ENCODE measurements at places on chromosomes 11 and 22.

DNA sequence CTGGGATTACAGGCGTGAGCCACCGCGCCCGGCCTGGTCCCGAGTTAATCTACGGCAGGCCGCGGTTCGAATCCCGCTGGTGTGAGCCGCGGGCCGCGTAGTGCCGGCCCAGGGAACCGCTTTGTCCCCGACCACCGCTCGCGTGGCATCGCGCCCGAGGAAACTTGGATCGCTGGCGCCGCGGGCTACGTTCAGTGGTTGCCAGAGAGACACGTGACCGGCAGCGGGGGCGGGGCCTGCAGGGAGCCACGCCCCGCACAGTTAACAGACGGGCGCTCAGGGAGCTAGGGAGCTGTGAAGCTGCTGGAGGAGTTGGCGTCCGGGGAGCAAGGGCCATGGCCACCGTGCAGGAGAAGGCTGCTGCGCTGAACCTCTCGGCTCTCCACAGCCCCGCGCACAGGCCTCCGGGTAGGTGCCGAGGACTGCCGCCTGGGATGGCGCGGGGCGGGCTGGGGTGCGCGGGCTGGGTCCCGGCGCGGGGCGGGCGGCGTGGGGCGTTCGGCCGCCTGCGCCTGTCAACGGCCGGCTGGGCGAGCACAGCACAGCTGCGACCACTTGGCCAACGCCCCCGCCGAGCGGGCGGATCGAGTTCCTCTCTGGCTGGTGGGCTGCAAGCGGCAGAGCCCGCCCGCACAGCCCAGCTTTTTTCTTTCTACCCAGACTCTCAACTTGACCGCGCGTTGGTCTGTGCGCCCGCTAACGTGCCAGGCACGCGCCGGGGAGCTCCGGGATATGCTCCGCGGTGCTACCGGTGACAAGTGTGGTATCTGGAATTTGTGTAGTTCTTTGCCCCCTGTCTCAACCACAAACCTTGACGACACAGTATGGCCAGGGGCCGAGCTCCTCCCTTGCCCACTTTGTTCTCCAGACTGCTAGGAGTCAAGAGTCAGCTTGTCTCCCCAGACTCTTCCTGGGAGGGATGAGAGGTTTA lies at the start of gene DEPDC7:
Gene DEPDC7, plus strand, starts transcription at position 258 of the 931 bp plus-strand sequence. Its CDS starts 78 bp downstream, at position 336.
- peak; percentile 97 for DNase-seq

GRCh38 chr11:125071846-125072217 lies 8.7 kb downstream of the SLC37A2 start:
- no peak for DNase-seq

DNA sequence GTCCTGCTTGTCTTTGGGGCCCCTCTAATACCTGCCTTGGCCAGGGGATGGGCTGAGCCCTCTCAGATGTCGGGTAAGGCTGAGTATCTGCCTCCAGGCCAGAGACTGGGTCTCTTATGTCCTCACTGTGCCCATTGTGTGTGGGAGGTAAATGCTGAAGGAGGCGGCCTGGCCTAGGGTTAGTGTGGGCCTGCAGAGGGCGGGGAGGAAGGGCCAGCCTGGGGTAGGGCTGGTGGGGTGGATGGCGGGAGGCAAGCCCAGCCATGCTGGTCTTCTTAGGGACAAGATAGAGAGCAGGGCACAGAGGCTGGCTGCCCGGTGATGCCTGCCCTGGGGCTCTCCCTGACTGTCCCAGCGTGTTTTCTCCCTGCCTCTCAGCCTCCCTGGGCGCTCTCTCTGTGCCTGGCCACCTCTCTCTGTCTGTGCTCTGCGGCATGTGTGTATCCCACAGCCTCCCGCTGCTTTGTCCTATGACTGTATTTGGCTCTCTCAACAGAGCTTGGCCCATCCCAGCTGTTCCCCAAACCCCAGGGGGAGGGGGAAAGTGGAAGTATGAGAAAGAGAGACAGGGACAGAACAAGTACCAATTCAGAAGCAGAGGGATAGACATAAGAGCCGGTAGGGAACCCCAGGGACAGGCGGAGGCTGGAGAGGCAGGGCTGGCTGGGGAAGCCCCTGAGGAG lies 57.0 kb downstream of the PDE2A start:
- peak; percentile 18 for DNase-seq

- no peak for DNase-seq
These were observed 232.5 kb downstream of the RAB38 start for GRCh38 chr11:87942786-87943185.

GRCh38 chr11:10327254-10327653 lies 22.4 kb downstream of the ADM start:
- peak; percentile 47 for DNase-seq

- no peak for DNase-seq
These were observed 42.1 kb upstream of the SEZ6L start for GRCh38 chr22:26127126-26127525.

- peak; percentile 45 for DNase-seq
These were observed 104.5 kb downstream of the RELT start for GRCh38 chr11:73480677-73481076.

GRCh38 chr22:41096841-41097240 lies 4.4 kb downstream of the EP300 start:
- peak; percentile 34 for DNase-seq

DNA sequence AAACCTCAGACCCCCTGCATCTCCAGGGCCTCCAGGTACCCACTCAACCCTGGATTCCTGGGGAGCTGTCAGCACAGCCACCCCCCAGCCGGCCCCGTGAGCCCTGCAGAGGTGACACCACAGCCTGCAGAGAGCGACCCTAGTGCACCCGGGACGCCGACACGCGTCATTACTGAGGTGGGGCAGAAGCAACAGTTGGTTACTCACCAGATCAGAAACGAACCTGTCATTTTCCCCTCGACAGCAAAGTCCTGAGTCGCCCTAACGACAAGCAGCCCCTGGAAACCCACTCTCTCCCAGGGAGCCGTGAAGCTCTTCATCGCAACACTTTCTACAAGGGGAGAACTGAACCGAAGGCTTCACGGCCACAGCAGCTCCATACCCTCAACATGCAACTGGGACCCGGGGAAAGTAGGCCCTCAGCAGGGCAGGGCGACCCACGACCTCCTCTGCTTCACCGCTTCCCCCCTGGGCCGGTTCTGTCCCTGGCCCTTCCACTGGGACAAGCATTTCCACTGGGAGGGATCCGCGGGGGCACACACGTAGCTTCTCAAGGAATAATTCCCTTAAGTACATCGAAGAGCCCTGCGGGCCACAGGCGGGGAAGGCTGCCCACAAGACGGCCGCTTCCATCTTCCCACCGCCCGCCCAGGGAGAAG lies 1.6 kb downstream of the BRD1 start:
- peak; percentile 53 for DNase-seq

DNA sequence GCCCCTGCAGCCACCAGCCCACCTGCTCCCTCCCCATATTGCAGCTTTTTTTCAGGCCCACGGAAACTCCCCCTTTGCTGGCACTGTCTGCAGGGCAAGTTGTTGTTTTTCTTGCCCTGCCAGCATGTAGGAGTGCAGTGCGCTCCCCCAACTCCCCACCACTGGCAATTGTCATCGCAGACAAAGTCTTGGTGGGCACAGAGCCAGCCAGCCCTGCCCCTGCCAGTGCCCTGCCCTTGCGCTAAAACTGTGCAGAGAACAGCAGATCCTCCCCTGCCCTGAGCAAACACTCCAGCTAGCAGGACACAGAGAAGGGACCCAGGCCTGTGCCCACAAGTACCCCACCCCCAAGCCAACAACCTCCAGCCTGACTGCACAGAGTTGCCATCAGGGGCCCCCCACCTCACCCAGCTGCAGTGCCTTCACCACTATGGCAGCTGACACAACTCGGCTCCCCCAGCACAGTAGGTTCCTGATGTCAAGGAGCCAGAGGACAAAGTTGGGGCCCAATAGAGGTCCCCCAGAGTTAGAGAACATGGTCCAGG lies 158.1 kb upstream of the ARHGAP42 start:
- no peak for DNase-seq

- DNase-seq = no peak
These were observed 495.6 kb upstream of the B3GAT1 start for GRCh38 chr11:134907636-134908035.

DNA sequence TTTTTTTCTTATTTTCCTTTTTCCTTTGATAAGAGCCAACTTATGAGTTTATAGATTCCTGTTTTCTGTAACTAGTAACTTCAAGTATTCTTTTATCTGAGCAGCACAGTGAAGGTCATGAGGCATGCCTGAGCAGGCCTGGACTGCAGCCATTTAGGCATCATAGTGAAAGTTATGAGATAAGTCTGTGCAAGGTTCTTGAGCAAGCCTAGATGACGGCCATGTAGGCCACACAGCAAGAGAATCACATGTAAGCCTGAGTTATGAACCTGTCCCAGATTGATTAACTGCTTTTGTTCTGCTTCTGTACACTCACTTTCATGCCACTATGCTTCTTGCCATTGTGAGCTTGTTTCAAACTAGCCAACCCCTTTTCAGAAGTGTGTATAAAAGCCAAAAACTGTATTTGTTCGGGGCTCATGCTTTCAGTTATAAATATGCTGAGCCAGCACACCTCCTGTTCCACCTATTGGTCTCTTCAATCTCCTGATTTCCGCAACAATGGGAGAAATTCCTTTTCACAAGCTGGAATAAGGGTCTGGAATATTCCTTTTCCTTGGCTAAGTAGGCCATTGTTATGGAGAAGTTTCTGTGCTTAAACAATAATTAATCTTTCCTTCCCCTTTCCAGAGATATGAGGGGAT lies 745.7 kb downstream of the FAM181B start:
- no peak for DNase-seq

- peak; percentile 47 for DNase-seq
These were observed 546.8 kb downstream of the ETS1 start for GRCh38 chr11:128040603-128041002.

- no peak for DNase-seq
These were observed 203.9 kb upstream of the BLID start for GRCh38 chr11:122319691-122320620.

- DNase-seq = no peak
These were observed 414.5 kb downstream of the BRD1 start for GRCh38 chr22:49413146-49413545.

DNA sequence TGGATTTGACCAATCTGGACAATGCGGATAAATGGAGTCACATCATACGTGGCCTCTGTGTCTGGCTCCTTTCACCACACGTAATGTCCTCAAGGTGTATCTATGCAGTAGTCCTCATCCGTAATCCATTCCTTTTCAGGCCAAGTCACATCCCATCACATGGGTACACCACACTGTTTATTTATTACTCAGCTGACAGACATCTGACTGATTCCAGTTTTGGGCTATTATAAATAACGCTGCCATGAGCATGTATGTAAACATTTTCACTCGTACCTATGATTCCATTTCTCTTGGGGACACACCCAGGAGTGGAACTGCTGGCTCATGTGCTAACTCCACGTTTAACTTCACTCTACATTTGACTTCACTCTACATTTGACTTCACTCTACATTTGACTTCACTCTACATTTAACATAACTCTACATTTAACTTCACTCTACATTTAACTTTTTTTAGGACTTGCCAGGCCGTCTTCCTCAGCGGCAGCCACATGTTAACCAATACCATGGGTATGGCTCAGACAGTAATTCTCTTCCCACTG lies 52.1 kb downstream of the SHANK2 start:
- DNase-seq = no peak

GRCh38 chr22:43247546-43248260 lies 60.8 kb upstream of the TTLL12 start:
- no peak for DNase-seq

- no peak for DNase-seq
These were observed 56.3 kb upstream of the YPEL1 start for GRCh38 chr22:21791635-21792625.

DNA sequence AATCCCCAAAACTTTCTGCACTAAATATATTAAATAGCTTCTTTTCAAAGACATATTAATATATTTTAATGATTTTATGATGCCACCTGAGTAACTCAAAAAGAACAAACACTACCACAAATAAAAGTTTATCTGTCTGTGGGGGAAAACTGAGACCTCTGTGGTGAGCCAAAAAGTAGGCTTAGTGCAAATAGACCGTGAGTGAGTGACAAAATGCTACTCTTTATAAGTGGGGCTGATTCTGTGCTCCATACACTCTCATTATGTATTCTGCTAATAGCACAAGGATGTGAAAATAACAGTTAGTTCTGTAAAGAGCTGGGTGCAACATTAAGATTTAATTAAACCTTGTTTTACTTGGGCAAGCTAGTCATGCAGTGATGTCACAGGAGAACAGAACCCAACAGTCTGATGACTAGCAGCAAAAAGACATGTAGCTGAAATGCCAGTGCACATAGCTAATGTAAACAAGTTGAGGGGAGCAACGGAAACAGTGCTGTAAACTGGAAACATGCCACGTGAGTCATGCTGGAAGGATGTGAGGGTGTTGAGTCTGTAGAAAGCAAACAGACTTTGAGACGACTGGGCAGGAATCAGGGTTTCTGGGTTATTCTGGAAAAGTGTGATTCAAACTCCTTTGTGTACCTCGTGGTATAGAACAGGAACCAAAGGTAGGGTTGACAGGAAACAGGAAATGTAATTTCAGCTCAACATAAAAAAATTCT lies 1130.4 kb downstream of the LRRC4C start:
- DNase-seq = peak; percentile 97

GRCh38 chr22:49582181-49582580 lies 245.5 kb downstream of the BRD1 start:
- DNase-seq = no peak

- DNase-seq = no peak
These were observed 5.8 kb downstream of the SLC1A2 start for GRCh38 chr11:35413598-35413997.

- no peak for DNase-seq
These were observed 50.2 kb downstream of the C22orf31 start for GRCh38 chr22:29011240-29012100.

DNA sequence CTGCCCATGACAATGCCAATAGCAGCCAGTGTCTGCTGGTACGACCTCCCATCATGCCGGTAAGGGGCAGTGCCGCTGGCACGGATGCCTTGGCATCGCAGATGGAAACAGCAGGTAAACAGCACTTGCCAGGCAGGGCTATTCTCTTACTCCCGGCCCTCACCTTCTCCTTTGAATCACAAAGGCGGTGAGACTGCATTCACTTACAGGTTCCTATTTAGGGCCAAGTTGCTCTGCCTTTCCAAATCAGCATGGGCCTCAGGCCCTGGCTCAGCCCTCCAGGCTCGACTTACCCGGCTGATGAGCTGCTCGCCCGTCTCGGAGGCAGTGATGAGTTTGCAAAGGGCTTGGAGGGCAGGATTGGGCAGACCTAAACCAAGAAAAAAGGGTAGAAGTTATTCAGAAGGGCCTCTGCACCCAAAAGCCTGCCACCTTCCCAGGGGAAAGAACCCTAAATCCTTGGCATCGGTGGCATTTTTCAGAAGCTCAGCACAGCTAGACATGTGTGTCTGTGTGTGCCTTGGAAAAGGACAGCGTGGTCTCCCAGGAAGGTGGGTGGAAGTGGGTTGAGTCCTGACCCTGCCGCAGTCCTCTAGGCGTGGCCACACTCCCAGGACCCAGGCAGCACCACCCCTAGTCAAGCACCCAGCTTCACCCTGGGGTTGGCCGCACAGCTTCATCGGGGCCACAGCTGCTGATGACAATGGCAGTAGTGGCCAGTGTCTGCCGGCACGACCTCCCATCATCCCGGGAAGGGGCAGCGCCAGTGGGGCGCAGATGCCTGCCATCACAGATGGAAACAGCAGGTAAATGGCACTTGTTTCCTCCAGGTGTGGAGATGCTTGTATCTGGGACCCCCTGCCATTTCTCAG lies 73.5 kb upstream of the PITPNB start:
- no peak for DNase-seq
